ENCODE measurements at places on chromosomes 6 and 20.

DNA sequence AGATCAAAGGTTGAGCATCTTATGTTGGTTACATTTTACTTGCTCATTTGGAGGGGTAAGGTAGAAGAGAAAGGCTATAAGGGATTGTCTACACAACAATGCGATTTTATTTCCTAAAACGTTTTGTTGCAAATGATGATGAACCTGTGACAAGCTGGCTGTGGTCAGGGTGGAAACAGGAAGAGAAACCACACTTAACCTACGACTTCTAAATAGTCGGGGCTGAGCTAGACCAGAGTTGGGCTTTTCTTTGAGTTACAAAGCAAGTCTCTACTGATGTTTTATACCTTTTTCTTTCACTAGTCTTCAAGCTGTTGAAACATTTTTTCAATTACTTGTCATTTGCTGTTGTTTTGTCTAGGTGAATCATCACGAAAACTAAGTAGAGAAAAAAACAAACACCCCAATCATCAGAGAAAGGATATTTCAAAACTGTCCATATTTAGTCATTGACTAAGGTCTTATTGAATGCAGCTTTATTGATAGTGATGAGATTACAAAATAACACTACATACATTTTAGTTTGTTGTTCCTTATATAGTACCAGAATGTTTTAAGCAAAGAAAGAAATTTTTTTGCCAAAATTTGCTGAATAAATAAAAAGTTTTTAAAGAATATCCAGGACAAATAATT is 18.0 kb downstream of the KLHL31 start:
- no peak for DNase-seq

DNA sequence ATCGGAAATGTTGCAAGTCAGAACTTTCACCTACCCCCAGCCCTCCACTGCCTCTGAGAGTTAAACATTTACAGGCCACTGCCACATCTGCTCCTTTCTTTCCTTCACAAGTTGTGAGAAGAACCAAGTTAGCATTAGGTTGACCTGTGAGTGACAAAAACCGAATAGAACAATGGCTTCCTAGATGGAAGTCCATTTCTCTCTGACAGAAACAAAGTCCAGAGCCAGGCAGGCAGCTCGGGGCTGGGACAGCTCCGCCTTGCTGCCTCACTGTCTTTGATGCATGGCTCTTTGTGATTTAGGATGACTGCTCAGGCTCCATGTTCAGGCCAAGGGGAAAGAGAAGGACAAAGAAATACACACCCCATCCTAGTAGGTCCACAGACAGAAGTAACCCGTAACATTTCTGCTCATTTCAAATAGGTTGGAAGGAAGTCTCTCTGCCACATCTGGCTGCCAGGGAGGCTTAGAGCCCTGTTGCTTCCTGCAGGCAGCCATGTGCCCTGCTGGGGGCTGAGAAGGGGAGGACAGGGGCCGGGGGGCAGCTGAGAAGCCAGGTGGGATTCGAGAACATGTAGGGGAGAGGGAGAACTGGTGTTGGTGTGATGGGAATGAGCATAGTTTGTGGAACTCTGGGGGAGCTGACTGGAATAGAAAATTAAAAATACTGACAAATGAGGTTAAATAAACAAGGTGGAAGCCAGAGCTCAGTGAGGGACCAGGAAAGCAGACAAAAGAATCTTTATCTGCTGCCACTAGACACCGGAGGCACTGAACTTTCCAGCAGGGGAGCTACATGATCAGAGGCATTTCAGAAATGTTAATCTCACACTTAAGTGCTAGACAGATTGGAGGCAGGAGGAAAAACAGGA is 19.5 kb upstream of the IER3 start:
- no peak for DNase-seq

GRCh38 chr6:149203509-149203908 is 114.0 kb upstream of the TAB2 start:
- no peak for DNase-seq

GRCh38 chr6:121733234-121733633 is 297.8 kb downstream of the GJA1 start:
- no peak for DNase-seq
